Stimulated activated CD4-positive, alpha-beta T cell treated with anti-CD3 and anti-CD28 coated beads, Interleukin-15, amount 100 ng/mL, for 48 hours (primary cell): ENCODE measurements at places on chromosomes 3 and 15.

DNA sequence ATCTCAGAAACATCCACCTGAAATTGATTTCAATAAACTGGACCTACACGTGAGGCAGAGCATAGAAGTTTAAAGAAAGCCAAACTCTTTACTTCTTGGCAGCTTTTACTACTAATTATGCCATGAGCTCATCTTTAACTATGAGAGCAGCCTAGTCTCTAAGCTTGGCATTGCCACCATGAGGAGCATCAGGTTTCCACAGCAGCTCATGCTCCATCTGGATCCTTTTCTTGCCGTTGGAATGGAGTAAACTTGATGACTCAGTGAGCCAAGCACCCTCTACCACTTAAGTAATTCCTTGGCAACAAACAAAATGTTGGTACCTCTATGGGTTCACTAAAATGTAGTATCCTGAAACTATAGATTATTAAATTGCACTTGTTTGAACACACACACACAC, 583.2 kb downstream of the EPHA3 start:
- DNase-seq: no peak

DNA sequence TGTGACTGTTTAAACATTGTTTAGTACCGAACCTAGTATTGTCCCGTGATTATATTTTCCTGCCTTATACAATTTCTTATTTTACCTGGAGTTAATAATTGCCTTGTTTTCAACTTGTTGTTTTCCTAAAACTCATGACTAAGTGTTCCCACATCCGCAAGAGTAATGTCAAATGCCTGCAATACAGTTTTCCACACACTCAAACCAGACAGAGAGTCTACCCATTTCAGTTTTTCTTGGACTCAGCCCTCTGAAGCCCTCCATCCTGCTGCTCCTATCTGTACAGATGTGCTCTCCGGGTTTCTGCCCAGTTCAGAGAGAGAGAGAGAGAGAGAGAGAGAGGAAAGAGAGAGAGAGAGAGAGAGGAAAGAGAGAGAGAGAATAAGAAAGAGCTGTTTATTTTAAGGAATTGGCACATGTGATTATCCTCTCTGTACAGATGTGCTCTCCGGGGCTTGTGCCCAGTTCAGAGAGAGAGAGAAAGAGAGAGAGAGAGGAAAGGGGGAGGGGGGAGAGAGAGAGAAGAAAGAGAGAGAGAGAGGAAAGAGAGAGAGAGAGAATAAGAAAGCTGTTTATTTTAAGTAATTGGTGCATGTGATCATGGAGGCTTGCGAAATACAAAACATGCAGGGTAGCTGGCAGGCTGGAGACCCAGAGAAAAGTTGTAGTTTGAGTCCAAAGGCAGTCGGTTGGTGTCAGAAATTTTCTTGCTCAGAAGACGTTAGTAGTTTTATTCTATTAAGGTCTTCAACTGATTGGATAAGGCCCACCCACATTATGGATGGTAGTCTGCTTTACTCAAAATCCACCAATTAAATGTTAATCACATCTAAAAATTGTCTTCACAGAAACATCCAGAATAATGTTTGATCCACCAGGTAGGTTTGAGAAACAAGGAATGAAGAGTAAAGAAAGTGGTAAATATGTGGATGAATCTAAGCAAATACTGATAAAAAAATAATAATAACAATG, 104.1 kb upstream of the GOLGA8J start:
- DNase-seq: no peak

- peak; percentile 14 for DNase-seq
These were observed 801 bp upstream of the NGRN start for GRCh38 chr15:90264671-90265070.

GRCh38 chr3:159852821-159853505, 135.7 kb upstream of the IL12A start:
- no peak for DNase-seq

- no peak for DNase-seq
These were observed 22.4 kb upstream of the RAB7A start for GRCh38 chr3:128703561-128703960.

GRCh38 chr15:47822048-47822447, 104.7 kb downstream of the SEMA6D start:
- DNase-seq: no peak

- DNase-seq: no peak
These were observed 90.4 kb downstream of the ATG7 start for GRCh38 chr3:11362600-11362999.

- DNase-seq: no peak
These were observed 322.2 kb downstream of the SLC9A9 start for GRCh38 chr3:143526011-143526545.

DNA sequence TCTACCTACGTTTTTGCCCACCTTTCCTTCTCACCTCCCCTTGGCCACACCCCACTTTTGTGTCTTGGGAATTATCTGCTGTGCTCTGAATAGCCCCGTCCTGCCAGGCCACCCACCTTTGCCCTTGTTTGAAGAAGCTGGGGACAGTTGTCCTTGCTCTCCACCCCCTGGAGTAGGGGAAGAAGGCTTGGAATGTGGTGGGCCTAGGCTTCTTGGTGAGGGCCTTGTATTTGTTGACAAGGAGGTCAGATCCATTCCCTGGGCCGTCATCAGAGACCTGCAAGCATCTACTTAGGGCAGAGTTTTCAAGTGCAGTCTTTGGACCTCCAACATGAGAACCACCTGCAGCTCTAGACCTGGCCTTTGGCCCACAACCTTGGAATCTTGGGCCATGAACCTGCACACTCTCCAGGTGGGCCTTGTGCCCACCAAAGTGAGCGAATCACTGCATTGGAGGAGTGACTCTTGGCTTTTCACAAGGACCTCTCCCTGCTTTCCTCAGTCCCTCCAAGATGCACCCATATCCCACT, 160.6 kb downstream of the APBA2 start:
- DNase-seq: no peak

GRCh38 chr3:55569033-55569599, 82.0 kb upstream of the WNT5A start:
- no peak for DNase-seq

DNA sequence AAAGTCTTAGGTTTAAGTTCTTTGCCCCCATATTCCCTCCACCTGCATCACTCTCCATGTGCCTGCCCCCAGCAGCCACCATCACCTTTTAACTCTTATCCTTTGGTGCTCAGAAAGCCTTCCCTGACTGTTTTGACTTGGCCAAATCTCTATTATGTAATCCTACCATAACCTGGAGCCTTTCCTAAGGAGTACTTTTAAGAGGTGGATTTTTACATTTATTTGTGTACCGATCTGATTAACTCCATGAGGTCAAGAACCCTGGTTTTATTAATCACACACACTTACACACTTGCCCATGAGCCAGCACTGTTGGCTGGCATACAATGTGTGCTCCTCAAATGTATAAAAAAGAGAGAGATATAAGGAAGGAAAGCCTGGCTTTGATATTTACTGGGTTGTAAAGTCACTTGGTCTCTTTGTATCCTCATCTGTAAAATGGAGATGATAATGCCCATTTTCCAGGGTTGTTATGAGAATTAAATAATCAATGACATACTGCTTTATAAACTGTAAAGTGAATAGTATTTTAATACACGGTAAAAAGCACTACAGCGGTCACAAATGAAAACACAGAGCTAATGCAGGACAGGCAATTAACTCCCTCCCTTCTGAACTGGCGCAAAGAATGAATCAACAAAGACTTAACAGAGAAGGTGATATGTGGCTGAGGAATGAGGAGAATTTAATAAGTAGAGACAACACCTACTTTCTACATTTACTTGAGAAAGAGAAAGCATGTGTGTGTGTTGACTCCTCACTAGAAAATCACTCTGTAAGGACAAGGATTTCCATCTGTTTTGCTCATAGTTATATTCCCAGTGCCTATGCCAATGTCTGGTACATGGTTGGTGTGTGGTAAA, 45.4 kb downstream of the ATP13A4 start:
- no peak for DNase-seq

DNA sequence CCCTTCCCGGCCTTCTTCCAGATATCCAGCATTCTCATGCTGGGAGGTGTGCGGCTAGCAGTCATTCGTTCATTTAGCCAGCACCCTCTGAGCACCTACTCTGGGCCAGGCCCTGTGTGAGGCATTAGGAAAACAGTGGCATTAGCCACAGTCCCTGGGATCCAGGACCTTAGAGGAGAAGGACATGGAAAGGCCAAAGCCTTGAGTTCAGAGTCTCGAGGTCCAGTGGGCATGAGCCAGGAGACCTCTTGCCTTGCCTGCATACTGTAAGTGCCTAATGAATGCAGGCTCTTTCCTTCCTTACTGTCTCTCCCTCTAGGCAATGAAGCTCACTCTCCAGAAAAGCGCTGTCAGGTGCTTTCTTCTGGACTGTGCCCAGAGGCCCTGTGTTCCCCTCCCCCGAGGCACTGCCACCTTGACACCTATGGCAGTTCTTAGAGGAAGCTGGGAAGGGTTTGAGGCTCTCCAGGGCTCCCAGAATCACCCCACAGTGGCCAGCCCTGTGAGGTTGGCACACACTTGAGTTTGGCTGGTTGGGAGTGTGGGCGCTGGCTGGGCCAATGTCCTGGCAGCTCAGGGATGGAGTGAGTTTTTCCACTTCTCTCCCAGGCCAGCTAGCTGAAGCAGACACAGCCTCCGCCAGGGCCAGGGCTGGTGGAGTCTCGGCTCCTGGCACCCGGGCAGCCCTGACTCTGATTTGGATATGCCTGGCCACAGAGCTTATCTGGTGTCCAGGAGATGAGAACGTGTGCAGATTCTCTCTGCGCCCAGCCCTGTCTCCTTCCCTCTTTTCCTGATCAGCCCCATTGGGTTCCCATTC, 5.4 kb downstream of the CORO2B start:
- no peak for DNase-seq

- DNase-seq: no peak
These were observed 483.2 kb downstream of the RBMS3 start for GRCh38 chr3:29764041-29764440.
